ENCODE measurements at places on chromosomes 3 and 15.
A peak's percentile ranks its signal among the peaks of the same experiment; 100 is the strongest.

- no peak for DNase-seq
Observed at GRCh38 chr15:40792394-40792793, 14.5 kb upstream of the ZFYVE19 start.

DNA sequence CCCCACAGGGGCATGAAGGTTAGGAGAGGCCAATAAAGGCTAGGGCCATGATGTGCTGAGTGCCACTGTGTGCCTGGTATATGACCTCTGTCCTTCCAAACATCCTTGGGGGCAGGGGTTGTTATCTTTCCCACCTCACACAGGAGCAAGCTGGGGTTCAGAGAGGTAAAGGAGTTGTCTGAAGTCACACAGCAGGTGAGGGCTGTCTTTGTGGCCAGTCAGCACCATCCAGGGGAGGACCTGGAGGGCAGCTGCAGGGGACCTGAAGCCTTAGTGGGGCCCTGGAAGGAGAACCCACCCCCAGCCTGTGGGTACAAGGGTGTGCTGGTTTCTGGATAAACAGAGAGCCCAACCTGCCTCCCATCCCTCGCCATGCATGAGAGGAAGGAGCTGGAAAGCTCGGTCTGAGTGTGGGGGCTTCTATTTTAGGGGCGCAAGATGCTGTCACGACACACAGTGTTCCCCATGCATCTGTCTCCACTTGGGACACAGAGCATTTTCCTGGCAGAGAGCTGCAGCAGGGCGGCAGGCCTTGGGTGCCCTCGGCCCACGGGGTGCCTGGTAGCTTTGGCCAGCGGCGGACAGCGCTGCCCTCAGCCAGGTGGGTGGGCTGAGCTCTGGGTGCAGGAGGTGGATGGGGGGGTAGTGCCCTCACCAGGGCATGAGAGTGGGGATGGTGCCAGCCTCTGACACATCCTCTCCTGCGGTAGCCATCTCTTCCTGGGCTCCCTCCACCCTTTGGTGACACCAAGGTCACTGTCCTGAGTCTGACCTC is 14.7 kb downstream of the IQSEC1 start:
- no peak for DNase-seq

GRCh38 chr15:92693691-92694331 is 38.2 kb upstream of the FAM174B start:
- no peak for DNase-seq

GRCh38 chr15:99476413-99477222 is 89.2 kb upstream of the MEF2A start:
- peak; percentile 46 for DNase-seq

DNA sequence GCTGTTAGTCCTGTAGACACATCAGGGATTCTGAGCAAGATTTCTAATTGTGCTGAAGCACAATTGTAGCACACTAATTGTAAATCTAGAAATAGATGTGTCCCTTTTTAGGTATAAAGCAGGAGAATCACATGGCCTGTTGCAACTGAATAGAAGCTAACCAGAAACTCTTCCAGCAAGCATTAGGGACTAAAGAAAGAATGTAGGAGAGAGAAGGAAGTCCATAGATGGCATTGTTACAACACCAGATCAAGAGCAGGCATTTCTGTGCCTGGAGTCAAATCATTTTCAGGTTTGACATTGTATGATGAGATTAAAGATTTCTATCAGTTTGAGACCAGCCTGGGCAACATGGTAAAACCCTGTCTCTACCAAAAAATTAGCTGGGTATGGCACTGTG is 27.4 kb downstream of the CALML4 start:
- no peak for DNase-seq

DNA sequence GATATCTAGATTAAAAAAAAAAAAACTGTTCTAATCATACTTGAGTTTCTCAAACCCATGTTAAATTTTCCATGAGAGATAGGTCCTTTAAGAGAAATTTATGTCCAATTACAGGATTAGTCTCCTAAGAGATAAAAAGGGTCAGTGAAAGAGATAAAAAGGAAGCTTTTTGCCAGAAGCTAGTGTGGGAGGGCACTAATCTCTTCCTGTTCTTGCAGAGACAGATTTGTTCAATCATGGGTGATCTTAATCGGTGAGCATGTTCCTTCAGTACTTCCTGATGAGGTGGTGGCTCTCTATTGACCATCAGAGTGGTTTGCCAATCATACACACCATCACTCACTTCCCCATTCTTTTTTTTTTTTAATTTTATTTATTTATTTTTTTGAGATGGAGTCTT is 16.9 kb upstream of the LPP start:
- DNase-seq, result no peak

DNA sequence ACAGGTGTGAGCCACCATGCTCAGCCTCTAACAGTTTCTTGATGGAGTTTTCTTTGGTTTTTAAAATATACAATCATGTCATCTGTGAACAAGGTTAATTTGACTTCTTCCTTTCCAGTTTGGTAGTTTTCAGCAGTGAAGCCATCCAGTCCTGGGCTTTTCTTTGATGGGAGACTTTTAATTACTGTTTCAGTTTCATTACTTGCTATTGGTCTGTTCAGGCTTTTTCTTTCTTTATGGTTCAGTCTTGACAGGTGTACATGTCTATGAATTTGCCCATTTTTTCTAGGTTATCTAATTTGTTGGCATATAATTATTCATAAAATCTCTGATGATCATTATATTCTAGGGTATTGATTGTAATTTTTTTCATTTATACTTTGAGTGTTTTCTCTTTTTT is 36.8 kb downstream of the PFN2 start:
- DNase-seq, result no peak

DNA sequence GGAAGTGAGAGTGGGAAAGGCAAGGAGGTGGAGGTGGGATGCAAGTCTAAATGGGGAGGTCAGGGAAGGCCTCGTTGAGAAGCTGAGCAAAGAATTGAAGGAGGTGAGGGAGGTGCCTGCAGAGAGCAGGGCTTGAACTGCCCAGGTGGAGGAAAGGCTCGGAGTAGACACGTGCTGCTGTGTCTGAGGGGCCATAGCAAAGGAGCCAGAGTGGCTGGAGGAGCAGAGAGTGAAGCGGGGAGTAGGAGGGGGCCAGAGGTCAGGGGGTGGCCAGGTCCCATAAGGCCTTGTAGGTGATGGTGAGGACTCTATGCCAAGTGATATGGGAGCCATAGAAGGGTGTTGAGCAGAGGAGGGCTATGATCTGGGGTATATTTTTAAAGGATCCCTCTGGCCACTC is 21.4 kb upstream of the HRH1 start:
- DNase-seq, result no peak

DNA sequence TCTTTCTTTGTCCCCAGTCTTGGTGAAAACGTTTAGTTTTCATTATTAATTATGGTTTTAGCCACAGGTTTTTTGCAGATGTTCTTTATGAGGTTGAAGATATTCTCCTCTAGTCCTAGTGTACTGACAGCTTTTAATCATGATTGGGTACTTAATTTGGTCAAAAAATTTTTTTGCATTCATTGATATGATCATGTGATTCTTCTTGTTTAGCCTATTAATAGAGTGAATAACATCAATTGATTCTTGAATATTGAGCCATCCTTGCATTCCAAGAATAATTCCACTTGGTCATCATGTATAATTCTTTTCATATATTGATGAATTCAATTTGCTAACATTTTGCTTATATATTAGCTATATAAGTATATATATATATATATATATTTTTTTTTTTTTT is 46.1 kb downstream of the IL16 start:
- no peak for DNase-seq

DNA sequence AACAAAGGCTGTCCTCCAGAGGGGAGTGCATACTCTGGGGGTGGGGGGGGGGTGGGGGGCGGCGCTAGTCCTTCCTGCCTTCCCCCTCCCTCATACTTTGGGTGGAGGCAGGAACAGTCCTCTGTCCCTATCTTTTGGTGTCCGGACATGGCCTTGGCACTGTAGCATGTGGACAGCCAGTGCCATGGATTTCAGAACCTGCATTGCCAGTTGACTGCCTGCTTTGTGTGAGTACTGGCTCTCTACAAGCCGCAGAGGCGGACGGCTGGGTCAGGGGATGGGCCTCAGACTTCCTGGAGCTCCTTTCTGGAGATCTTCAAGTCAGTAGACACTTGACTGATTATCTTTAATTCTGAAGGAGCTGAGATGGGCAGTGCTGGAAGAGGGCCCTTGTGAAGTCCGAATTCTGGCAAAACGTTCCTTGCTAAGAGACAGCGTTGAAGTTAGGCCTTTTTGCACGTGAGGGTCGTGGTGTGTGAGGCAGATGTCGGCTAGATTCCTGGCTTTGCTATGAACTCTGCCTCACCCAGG is 2.5 kb downstream of the CLDN11 start:
- DNase-seq, result no peak

GRCh38 chr3:25572919-25573385 is 91.8 kb downstream of the TOP2B start:
- DNase-seq, result no peak

DNA sequence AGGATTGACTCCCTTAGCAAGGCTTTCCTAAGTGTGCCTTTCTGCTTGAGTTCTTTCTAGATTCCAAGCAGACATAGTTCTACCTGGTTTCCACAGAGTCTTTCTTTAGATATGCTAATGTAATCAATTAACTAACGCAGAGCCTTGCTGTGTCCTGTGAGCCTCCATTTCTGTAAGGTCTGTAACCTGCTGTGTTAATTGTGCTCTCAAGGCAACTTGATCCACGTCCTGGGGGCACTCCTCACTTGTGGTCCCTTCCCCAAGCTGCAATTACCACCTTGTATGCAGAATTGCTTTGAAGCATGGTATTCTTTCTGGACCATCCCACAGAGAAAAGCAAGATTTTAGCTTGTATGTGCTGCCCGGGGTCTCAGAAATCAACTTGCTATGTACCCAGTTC is 29.5 kb upstream of the THSD4 start:
- DNase-seq, result no peak

- no peak for DNase-seq
Observed at GRCh38 chr15:61088675-61089074, 140.4 kb downstream of the RORA start.

DNA sequence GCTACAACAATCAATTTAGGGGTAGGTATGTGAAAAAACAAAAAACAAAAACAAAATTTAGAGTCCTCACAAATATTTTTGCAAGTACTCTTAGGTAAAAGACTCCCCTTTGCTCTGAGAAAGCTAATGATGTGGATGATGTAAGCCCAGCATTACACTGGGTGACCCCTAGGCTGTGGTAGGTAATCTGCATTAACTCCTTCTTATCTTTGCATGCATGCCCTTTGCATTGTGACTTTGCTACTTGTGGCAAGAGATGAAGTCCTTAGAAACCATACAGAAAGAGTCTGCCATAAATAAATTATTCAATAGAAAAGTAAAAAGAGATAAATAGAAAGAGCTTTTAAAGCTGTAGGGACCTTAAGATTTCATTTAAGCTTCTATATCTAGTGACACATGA is 159.7 kb upstream of the MBNL1 start:
- DNase-seq, result no peak

DNA sequence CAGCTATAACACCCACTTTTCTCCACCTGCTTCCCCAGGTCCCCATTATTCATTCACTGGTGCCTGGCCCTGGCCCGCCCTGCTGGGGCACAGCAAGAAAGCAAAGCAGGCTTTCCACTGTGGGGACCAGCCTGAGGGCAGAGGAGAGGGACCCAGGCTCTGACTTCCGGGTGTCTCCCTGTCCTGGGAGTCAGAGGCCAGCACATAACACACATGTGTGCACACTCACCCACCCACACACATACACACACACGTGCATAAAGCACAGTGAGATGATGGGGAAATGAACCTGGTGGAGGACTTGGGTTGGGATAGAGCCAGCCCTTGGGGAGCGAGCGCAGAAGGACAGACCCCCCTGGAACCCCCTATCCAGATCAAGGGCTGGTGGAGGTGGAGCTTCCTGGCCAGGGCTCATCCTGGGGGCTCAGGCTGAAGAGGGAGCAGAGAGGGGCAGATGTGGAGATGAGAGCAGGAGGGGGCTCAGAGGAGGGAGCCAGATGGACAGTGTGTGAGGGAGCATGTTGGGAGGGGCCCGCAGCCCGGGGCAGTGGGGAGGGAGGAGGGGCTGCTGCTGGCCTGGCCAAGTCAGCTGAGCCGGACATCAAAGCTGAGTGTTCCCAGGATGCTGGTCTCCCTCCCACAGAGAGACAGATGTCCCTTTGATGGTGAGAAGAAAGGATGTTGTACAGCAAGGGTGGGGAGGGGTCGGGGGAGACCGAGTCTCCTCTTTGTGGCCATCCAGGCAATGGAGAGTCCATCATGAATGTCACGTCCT is 78.2 kb downstream of the LINGO1 start:
- no peak for DNase-seq

All from activated T-cell treated with anti-CD3 and anti-CD28 coated beads, Interleukin-2, amount 50 U/mL, for 48 hours (primary cell).